T-helper 2 cell treated with Interferon-gamma antibody and Interleukin-4, amounts not matched to agents 5 μg/mL and 100 μg/mL, for 36 hours (primary cell): ENCODE measurements at places on chromosomes 1 and 21.
A peak's percentile ranks its signal among the peaks of the same experiment; 100 is the strongest.

GRCh38 chr1:101455166-101455565, 218.3 kb downstream of the S1PR1 start:
- DNase-seq: no peak

DNA sequence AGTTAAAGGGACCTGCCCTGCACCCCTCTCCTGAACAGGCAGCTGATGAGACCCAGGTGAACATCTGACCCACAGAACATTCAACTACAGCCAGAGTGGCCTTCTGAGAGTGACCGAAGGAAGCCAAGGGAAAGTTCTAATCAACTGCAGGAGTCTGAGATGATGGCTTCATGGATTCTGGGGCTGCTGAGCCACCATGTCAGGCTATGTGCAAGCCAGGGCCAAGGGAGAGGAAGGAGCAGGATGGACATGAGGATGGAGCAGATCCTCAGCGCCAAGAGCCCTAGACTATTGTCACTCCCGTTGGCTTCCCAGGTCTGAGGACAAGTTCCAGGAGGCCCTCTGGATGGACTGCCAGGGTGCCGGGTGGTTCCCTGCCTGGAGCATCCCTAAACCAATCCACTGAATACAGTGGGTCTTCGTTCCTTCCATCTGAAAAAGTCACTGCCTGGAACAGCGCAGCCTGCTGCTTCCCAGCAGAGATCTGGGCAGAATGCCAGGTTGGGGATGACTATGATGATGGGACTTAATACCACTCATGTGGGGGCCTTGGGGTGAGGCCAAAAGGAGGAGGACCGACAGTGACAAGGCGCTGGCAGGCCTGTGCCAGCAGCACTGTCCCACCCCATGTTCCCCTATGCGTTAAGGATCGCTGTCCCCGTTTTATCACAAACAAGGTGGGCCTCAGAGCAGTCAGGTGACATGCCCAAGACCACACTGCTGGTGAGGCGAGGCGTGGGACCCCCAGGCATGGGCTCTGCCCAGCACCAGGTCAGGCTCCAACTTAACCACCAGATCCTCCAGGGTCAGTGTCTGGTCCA, 19.8 kb downstream of the SPOCD1 start:
- no peak for DNase-seq

DNA sequence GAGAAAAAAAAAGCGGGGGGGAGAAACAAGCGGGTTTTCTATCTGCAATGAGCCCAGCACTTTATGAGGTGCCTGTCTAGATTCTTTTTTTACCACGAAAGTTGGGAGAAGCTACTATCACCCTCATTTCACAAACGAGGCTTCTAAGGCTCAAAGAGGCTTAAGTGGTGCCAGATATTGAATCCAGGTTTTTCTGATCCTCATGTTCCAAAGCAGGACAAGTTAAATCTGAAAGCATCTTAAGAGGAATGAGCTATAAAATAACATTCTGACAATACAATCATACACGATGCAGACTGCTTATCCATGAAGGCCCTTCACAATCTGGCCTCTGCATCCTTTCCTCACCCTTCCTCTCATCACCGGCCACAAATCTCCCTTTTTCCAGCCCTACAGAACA, 549.1 kb downstream of the SMYD3 start:
- DNase-seq: no peak

- no peak for DNase-seq
These were observed 1.2 kb upstream of the SLC25A33 start for GRCh38 chr1:9537863-9538668.

- no peak for DNase-seq
These were observed 189.3 kb upstream of the EDN2 start for GRCh38 chr1:41673806-41674205.

DNA sequence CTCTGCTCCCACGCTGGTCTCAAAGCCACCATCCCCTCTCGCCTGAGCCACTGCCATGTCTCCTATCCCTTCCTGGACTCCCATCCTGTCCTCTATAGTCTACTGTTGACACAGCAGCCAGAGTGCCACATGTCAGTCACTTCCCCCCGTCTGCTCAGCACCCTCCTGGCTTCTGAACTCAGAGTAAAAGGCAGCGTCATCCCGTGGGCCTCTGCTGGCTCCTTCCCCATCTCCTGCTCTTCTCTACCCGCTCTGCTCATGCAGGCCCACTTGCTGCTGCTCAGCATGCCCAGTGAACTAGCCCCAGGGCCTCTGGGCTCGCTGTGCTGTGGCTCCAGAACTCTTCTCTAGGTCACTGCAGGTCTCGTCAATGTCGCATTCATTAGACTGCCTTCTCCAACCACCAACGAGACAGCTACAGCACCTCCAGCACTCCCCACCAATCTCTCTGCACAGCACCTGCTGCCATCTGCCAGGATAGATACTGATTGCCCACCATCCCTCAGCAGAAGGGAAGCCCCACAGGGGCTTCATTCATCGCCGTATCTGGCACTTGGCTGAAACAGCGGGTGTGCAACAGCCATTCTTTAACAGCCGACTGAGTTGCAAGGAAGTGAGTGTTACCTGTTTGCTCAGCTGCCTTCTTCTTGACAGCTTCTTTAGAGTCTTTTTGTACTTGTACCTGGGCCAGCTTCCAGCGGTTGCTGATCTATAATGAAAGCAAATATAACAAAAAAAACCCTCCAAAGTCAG, 11.8 kb upstream of the SRM start:
- DNase-seq: no peak

GRCh38 chr1:221217029-221217428, 337.8 kb downstream of the HLX start:
- DNase-seq: no peak

DNA sequence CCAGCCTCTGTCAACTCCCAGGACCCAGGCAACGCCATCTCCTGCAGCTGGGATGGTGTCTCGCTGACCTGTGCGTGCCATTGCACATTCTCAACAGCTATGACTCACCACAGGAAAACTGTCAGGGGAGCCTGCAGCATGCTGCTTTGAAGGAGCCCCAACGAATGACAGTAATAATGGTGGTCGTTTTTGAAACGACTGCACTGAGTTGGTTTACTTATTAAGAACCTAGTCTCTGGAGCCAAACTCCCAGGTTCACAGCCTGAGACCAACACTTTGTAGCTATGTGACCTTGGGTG, 21.6 kb downstream of the TCEA3 start:
- DNase-seq: no peak

DNA sequence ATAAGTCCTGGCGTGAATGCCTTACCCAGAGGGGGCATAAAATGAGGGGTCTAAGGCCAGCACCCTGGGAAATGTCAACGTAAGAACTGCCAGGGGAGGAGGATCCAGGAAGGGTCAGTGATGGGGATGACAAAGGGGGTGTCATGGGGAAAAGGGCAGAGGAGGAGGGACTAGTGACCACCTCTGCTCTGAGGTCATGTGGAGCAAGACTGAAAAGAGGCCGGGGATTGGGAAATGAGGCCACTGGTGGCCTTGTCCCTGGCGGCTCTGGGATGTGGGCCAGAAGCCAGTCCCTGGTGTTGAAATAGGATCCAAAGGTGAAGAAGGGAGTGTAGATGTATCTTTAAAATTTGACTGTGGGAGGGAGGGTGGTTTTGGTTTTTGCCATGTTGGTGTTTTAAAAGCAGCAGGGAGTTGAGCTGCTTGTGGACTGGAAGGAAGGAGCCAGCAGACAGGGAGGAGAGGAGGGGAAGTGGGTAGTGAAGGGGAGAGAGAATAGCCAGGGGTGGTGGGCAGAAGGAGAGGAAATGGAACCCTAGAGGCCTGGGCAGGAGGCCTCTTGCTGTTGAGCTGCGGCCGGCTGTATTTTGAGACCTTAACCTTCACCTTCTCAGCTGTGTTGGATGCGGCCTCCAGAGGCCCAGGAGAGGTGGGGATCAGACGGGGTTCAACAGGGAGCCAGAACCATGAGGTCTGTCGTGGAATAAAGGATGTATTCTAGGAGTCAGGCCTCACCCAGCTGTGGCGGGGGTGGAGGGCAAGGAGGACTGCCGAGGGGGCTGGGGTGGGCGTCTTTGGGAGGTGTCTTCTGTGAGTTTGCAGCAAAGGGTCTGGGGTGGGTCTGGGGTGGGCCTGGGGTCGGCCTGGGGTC, 92.5 kb downstream of the DHRS3 start:
- no peak for DNase-seq

DNA sequence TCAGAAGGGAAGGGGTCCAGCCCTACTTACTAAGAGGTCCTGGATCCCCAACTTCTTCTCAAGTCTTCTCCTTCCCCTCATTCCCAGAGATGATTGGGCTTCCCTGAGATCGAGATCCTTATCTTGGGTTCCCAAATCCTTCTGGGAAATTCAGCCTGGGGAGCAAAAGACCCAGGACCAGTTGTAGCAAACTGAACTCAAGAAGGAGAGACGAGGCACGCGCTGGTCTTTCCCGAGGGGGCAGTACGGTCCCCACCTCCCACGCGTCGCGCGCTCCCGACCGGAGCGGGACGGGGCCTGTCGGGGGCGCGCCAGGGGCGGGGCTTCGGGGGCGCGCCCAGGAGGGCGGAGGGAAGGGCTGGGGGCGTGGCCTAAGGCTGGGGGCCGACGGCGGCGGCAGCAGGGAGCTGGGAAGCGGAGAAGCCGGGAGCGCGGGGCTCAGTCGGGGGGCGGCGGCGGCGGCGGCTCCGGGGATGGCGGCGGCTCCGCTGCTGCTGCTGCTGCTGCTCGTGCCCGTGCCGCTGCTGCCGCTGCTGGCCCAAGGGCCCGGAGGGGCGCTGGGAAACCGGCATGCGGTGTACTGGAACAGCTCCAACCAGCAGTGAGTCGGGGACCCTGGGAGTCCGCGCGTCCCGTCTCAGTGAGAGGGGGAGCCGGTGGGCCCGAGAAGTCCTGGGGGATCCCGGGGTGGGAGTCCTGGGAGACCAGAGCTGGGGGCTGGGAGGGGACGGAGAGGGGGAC, at the start of gene EFNA3:
TSS of gene EFNA3 (plus strand) at position 369 of the 741 bp plus-strand sequence. CDS start at position 474, 105 bp downstream.
- peak; percentile 71 for DNase-seq

DNA sequence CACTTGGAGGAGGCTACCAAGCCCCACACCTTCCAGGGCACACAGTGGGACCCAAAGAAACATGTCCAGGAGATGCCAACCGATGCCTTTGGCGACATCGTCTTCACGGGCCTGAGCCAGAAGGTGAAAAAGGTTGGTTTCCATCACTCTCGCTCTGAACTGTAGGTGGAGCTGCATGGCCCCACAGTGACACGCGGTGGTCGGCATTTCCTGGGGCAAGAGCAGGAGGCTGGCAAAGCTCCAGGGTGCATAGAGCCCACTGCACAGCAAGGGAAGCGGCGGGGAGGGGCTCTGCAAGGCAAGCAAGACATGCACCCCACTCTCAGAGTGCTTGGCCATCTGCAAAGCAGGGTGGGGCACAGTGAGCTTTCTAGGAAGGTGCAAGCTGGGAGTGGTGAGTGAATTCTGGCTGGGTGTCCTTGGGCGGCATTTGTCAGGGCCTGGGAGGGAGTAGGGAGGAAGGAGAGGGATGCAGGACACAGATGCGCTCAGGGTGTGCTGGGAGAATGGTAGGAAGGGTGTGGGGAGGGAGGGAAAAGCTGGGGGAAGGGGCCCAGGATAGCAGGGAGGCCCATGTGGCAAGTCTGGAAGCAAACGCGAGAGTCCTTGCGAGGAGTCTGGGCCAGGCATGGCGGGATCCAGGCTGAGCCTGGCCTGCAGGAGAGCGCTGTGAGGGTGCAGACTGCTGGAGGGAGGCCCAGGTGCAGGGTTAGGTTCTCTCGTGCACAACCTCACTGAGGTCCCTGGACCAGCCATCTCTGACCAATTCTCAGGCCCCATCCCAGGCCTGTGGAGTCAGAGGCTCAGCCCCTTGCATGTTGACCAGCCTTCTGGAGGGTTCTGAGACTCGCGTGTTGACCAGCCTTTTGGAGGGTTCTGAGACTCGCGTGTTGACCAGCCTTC, 11.0 kb downstream of the TRPM2 start:
- no peak for DNase-seq

GRCh38 chr1:26864610-26865480, 1.9 kb downstream of the SFN start:
- DNase-seq: peak; percentile 96

DNA sequence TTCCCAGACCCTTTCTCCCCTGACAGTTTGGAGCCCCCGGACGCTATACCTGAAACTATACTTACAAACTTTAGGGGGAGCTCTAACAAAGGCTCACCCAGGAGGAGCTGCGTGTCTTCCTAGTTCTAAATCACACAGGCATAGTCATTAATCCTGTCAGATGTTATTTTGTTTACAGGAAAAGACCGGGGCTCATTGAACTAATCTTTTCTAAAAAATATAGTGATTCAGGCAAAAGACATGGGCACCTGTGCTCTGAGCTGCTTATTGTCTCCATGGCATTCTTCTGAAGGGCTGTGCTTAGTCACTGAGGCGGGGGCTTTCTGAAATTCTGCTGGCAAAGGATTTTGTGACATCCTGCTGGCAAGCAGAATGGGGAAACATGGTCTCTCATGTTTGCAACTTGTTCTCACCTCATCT, 1577.0 kb downstream of the NCAM2 start:
- DNase-seq: no peak

GRCh38 chr1:231162297-231162969, 575 bp downstream of the TRIM67 start:
- DNase-seq: peak; percentile 17

DNA sequence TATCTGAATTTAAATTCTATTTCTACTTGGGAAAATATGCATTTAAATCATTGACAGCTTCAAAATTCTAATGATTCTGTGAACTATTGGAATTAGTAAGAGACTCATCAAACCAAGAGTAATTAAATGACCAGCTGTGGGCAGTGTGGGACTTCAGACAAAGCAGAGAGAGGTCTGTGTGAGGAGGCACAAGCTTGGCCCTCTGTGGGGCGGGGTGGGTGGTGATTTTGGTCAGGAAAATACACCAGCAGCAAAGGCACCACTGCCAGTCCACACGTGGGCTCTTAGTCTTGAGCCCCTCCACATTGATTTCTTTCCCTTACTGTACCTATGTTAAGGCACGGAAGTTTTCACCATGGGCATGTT, 39.2 kb upstream of the RAB4A start:
- no peak for DNase-seq

DNA sequence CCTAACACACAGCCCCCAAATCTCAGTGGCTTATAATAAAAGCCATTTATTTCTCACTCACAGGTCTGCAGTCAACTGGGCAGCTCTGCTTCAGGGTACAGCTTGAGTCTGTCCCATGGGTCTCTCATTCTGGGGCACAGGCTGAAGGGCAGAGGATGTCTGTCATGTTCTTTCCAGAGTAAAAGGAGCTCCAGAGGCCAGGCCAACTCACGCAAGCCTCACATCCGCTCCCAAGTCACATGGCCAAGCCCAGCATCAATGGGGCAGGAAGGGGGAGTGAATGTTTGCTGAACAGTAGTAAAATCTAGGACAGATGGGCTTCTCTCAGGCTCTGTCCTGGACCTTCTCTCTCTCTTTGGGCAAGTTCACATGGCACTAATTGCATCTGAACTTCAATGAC, 7.1 kb upstream of the SSBP3 start:
- DNase-seq: no peak

GRCh38 chr1:99601208-99601607, 44.7 kb upstream of the PALMD start:
- DNase-seq: no peak

- no peak for DNase-seq
These were observed 603 bp upstream of the DHRS3 start for GRCh38 chr1:12618661-12618964.

DNA sequence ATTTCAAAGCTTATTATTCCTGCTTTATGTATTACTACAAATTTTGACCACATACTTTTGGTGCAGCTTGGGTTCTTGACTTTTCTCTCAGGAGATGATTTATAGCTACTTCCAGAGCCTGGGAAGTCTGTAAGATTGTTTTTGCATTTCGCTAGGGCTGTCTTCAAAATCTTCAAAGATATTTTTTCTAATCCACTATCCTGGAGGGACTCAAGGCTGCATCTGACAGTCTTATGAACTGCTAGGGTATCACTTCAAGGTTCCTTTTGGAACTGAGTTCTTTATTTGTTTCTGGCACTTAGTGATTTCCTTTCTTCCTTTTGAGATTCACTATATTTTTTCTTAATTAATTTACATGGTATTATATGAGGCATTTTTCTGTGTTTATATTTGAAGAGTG, 90.0 kb upstream of the LYPLAL1 start:
- DNase-seq: no peak
